Stimulated activated CD4-positive, alpha-beta T cell treated with anti-CD3 and anti-CD28 coated beads, Interleukin-4, amount 100 ng/mL, for 24 hours (primary cell): ENCODE measurements at places on chromosomes 6 and 20.

GRCh38 chr6:119157506-119157815 is 79.0 kb upstream of the FAM184A start:
- DNase-seq: no peak

DNA sequence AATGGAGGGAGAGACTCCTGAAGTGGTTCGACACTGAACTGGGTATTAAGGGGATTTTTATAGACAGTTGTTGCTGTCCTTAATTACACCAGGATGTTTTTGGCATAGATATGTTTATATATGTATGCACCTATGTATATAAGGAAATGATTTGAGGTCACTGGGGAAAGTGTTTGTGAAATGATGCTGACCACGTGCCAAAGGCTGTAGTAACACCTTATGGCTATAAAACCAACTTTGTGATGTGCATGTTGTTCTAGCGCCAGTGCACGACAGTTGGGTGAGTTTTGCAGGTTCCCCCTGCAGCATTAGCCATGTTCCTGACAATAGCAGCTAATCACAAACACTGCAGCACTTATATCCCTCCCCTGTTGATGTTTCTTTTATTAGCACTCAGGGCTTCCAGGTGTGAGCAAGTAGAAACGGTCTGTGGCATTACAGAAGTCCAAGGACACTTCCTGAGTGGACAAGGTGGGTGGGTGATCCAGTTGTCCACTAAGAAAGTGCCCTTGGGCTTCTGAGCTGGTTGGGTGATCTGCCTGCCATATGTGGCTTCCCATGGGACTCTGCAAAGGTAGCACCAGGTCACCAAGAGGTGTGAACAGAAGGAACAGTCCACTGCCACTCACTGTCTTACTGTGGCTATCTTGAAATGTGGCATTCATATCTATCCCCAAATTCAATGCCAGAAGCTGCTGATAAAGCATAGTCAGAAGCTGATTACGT is 63.0 kb upstream of the RBM24 start:
- DNase-seq: no peak

DNA sequence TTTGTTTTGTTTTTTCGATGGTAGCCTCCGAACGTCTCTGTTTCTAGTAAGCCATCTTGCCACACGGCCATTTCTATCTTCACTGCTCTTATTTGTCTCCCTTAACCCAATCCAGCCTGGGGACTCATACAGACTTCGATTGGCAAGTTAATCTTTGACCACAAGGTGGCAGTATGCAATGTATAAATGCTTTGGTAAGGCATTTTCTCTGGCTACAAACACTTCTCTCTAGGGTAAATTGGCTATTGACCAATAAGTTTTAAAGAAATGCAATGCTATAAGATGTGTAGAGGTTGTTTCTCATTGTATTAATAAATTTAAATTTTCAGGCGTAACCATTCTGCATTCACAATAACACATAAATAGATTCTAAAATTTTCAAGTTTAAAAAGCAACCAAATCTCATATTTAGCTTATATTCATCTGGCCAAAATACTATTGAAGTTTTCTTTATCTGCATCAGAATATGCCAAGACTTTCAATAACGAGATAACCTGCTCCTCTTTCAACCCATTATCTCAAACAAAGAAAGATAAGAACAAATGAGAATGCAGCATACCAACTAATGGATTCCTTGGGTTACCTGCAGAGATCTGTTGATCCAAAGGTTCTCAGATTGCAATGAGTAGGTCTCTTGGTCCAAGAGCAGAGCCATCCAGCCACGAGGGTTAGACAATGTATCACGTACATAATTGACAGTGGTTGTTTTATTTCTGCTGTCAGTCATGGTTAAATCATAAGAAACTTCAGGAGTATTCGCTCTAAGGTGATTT is 231.9 kb downstream of the PKHD1 start:
- peak; percentile 15 for DNase-seq

- no peak for DNase-seq
These were observed 12.9 kb upstream of the TCF15 start for GRCh38 chr20:623021-623420.
